ENCODE measurements at places on chromosomes 16 and 17. TPM values are rescaled to one million over a fixed set of nuclear protein-coding genes. Genes with fewer than 3 reads are reported as not detected.

DNA sequence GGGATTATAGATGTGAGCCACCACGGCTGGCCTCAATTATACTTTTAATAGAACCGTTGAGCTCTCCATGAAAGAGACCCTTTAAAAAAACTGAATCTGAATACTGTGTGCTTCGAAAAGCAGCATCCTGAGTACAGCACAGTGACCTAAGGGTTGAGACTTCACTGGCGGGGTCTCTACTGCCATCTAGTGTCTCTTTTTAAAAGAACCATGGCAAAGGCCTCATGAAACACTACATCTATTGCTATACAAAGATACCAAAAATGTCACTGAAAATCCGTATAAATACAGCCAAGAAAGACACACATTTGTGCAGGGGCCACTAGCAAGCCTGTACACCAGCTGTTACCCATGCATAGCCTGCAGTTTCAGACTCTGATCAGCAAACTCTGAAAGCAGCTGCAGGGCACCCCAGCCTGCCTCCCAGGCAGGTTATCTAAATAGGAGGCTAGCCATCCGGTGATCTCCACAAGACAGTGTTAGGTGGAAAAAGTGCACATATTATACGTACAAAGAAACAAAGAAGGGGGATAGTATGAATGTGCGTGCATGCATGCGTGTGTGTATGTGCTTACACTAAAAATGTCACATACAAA lies 35.3 kb downstream of the NPLOC4 start:
- H3K27me3 ChIP-seq: no peaks in the 10 kb centered on the region
- peak; percentile 44 for DNase-seq
- H3K4me3 ChIP-seq: no peak overlapping the region
- H3K4me1 ChIP-seq: no peaks in the 10 kb centered on the region

DNA sequence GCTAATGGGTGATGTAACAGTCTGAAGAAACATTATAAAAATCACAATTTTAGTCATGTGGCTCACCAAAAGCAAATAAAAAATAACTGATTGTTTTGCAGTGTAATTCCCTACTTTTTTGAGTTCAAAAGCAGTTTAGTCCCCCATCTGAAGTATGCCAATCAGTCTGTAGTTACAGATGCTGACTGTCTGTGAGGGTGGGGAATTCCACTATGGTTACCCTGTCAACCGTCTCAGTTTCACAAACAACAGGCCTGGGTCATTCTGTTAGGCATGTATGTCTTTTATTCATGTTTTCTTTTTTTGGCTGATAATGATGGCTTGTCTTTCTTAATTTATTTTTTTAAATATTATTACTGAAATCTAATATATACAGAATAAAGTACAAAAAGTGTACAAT lies 69.3 kb downstream of the STXBP4 start:
- no peaks in the 10 kb centered on the region for H3K4me1 ChIP-seq
- H3K27ac ChIP-seq: no peak overlapping the region

DNA sequence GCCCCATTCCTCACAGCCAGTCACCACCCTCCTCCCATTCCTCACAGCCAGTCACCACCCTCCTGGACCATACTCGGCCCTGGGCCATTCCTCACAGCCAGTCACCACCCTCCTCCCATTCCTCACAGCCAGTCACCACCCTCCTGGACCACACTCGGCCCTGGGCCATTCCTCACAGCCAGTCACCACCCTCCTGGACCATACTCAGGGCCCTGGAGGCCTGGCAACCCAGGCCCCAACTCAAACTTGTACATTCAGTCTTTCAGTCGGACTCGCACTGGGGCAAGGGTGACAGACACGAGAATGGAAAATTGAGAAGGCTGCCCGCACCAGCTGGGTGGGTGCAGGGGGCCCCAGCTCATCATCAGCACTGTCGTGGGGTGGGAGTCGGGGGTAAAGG lies 30.4 kb upstream of the FOXK2 start:
- H3K4me3 ChIP-seq: no peak overlapping the region
- H3K27me3 ChIP-seq: no peaks in the 10 kb centered on the region
- H3K36me3 ChIP-seq: no peaks in the 10 kb centered on the region
- DNase-seq: no peak
- no peak overlapping the region for H3K27ac ChIP-seq

GRCh38 chr17:36198831-36199465 lies 2.4 kb upstream of the CCL3L1 start:
- H3K4me1 ChIP-seq: no peaks in the 10 kb centered on the region
- no peak overlapping the region for H3K4me3 ChIP-seq
- no peaks in the 10 kb centered on the region for H3K36me3 ChIP-seq
- H3K27me3 ChIP-seq: no peaks in the 10 kb centered on the region
- no peak for DNase-seq

DNA sequence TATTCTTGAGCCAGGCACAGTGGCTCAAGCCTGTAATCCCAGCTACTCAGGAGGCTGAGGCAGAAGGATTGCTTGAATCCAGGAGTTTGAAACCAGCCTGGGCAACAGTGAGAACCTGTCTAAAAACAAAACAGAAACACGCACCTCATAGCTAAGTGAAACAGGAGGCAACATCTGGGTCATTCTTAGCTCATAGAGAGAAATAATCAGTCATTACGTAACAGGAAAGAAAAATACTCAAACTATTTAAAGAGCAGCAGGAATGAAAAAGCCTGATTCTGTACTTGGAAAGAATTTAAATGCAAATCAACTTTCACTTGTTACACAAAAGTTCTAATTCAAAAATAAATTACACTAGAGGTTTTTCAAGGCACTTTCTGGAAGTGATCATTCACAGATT lies 17.2 kb downstream of the CHCT1 start:
- no peaks in the 10 kb centered on the region for H3K36me3 ChIP-seq
- no peaks in the 10 kb centered on the region for H3K27me3 ChIP-seq

DNA sequence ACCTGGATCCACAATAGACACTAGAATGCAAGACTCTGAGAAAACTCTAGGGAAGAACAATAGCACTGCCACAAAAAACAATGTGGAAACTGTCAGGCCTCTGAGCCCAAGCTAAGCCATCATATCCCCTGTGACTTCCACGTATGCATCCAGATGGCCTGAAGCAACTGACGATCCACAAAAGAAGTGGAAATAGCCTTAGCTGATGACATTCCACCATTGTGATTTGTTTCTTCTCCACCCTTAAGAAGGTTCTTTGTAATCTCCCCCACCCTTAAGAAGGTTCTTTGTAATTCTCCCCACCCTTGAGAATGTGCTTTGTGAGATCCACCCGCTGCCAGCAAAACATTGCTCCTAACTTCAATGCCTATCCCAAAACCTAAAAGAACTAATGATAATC lies 39.2 kb upstream of the TNRC6C start:
- no peak overlapping the region for H3K27ac ChIP-seq
- no peak overlapping the region for H3K4me3 ChIP-seq
- H3K4me1 ChIP-seq: no peaks in the 10 kb centered on the region
- H3K36me3 ChIP-seq: no peaks in the 10 kb centered on the region

GRCh38 chr17:79444198-79444597 lies 166.7 kb downstream of the RBFOX3 start:
- no peaks in the 10 kb centered on the region for H3K4me1 ChIP-seq
- no peaks in the 10 kb centered on the region for H3K27me3 ChIP-seq
- H3K27ac ChIP-seq: no peak overlapping the region
- H3K36me3 ChIP-seq: no peaks in the 10 kb centered on the region

GRCh38 chr16:12965274-12965804 lies 63.9 kb downstream of the SHISA9 start:
- H3K36me3 ChIP-seq: no peaks in the 10 kb centered on the region
- H3K4me3 ChIP-seq: no peak overlapping the region
- no peaks in the 10 kb centered on the region for H3K4me1 ChIP-seq

- H3K4me1 ChIP-seq: peaks cover 11% of the 10 kb centered on the region
- H3K36me3 ChIP-seq: no peaks in the 10 kb centered on the region
- DNase-seq: peak; percentile 63
- peak overlapping the region; percentile 79 for H3K27ac ChIP-seq
- H3K27me3 ChIP-seq: no peaks in the 10 kb centered on the region
- peak overlapping the region; percentile 83 for H3K4me3 ChIP-seq
Measured at GRCh38 chr17:2337544-2338314, 428 bp downstream of the SGSM2 start.

DNA sequence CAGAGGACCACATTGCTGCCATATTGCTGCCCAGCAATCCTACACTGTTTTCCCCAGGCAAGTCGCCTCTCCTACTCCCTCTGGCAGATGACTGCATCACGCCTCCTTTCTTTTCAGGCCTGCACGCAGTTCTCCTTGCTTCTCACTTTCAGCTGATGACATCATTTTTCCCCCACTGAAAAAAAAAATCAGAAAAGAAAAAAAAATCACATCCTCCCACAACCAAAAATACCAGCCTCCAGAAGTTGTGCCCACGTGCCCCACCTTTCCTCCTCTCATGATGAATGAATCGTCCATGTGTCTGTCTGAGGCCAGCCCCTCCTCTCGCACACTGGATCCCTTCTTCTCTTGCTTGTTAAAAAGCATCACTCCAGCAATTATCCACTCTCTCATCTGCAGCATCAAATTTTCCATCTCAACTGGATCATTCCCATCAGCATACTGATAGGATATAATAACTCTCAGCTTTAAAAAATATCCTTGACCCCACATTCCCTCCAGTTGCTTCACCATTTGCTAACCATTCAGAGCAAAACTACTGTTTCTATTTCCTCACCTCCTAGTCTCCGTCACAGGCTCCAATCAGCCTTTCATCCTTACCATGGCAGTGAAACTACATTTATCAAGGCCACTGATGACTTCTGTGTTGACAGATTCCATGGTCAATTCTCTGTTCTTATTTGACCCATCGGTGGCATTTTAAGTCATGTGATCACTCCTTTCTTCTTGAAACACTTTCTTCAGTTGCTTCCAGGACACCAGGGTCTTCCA lies 30.1 kb upstream of the DYNLL2 start:
- no peak overlapping the region for H3K4me3 ChIP-seq
- no peaks in the 10 kb centered on the region for H3K27me3 ChIP-seq
- no peak overlapping the region for H3K27ac ChIP-seq
- no peaks in the 10 kb centered on the region for H3K4me1 ChIP-seq
- no peak for DNase-seq

- no peaks in the 10 kb centered on the region for H3K36me3 ChIP-seq
- no peak overlapping the region for H3K4me3 ChIP-seq
- no peaks in the 10 kb centered on the region for H3K4me1 ChIP-seq
Measured at GRCh38 chr17:13957636-13958035, 111.7 kb upstream of the COX10 start.

DNA sequence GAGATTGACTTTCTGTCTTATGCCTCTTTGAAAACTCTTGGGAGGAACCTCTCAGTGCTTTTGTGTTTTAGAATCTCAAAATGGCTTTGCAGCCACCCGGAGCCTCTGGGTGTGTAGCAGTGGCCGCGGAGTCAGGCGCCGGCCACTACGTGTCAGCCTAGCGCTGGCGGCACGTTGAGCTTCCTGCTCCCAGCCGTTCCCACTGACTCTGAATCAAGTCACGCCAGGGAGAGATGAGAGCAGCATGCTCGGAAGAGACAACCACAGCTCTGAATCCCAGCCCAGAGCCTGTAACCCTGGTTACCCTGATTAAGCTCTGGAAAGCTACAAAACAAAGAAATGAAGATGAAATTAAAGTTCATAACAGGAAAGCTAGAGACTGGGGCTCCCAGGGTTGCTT lies 97.4 kb upstream of the CACNG5 start:
- H3K4me3 ChIP-seq: no peak overlapping the region
- no peaks in the 10 kb centered on the region for H3K36me3 ChIP-seq
- H3K27me3 ChIP-seq: no peaks in the 10 kb centered on the region
- DNase-seq: peak; percentile 64

GRCh38 chr16:83004868-83005652 lies 378.3 kb downstream of the CDH13 start:
- H3K4me3 ChIP-seq: no peak overlapping the region
- no peaks in the 10 kb centered on the region for H3K36me3 ChIP-seq
- H3K27me3 ChIP-seq: no peaks in the 10 kb centered on the region
- DNase-seq: no peak

GRCh38 chr17:45115871-45116270 lies 16.4 kb downstream of the PLCD3 start:
- DNase-seq: no peak
- H3K36me3 ChIP-seq: no peaks in the 10 kb centered on the region
- H3K27ac ChIP-seq: no peak overlapping the region
- H3K27me3 ChIP-seq: no peaks in the 10 kb centered on the region

DNA sequence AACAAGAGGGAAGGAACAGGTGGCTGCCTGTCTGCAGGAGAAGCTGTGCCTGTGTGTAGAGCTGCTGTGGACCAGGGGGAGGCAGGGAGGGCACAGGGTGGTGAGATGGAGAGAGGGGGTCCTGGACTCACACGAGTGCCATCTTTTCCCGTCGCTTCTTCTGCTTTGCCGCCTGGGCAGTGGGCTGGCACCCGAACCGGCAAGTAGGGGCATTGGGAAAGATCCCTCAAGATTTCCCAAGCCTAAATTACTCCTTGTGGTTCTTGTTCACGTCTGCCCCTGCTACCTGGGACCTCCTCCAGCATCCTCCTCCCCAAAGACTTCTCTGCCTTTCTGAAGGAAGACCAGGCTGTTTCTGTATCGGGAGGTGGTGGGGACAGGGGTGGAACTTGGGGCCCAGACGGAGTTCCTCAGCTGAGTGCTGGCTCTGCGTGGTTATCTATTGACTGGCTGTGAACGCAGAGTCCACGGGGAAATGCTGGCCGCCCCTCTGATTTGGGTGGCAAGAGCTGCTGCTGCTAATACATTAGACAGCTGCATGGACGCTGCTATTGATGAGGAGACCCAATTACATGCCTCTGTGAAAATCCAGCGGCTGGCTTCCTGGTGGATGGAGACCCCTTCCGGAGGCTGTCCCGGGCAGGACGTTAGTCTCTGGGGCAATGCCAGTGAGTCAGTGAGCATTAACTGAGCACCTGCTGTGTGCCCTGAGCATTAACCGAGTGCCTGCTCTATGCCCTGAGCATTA lies 114.5 kb downstream of the OR1D5 start:
- H3K4me1 ChIP-seq: no peaks in the 10 kb centered on the region
- no peak overlapping the region for H3K4me3 ChIP-seq
- H3K27me3 ChIP-seq: no peaks in the 10 kb centered on the region
- H3K27ac ChIP-seq: no peak overlapping the region

DNA sequence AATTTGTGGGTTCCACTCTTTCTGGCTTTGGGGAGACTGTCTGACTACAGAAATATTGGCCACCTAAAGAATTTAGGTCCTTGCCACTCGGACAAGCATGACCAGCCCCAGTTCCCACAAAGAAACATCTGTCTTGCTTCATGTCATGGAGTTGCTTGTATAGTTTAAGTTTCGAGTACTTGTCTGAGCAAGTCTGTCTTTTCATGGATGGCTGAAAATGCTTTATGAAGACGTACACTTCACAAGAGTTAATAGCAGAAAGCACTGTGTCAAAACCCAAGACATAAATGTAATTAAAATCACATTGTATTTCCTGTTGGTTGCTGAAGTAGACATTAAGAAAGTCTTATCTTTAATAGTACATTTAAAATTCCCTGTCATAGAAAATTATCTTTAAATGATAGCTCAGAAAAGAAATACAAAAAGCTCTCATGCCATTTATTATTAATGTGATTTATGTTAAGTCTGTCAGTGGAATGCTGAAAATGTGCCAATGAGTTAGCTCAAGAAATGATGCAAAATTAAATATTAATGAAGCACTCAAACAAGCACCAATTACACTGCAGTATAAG lies 29.8 kb upstream of the XYLT2 start:
- H3K4me1 ChIP-seq: no peaks in the 10 kb centered on the region
- H3K27me3 ChIP-seq: no peaks in the 10 kb centered on the region
- no peak overlapping the region for H3K4me3 ChIP-seq
- no peaks in the 10 kb centered on the region for H3K36me3 ChIP-seq
- DNase-seq: no peak

Gene NLRC3
- 1.9 TPM for total RNA-seq

Gene RAB11FIP4
- total RNA-seq: 44.3 TPM

Gene ZP2
- 0.31 TPM for total RNA-seq

Gene PRKCB
- total RNA-seq: 26.6 TPM

Gene CES5A
- total RNA-seq: not detected

Measured in testis (tissue), 5 donors.